ENCODE measurements at places on chromosomes 7 and 10.

DNA sequence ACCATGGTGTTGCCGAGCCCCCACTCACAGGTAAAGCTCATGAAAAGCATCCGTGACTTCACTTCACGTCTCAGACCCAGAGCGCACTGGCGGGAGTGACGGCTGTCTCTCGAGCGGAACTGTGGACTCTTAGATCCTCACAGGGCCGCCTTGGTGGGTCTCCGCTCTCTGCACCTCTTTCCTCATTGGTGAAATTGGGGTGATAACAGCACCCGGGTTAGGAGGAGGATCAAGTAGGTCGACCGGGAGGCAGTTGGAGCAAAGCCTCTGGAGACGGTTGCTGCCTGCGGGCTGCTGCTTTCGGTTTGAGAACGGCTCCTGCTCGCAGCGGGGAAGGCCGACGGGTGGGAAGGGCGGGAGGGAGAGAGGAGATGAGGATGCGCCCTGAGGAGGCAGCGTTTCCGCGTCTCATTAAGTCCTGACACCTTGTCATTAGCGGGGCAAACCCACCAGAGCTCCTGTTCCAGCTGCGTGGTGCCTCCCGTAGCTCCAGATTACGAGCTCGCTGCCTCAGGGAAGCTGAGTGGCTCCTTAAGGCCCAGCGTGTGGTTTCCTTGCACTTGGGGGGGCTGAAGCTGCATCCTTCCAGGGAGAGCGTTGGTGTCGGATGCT lies 51.9 kb upstream of the CFAP46 start:
- DNase-seq: no peak

GRCh38 chr7:40608321-40609075 lies 473.7 kb downstream of the SUGCT start:
- no peak for DNase-seq

DNA sequence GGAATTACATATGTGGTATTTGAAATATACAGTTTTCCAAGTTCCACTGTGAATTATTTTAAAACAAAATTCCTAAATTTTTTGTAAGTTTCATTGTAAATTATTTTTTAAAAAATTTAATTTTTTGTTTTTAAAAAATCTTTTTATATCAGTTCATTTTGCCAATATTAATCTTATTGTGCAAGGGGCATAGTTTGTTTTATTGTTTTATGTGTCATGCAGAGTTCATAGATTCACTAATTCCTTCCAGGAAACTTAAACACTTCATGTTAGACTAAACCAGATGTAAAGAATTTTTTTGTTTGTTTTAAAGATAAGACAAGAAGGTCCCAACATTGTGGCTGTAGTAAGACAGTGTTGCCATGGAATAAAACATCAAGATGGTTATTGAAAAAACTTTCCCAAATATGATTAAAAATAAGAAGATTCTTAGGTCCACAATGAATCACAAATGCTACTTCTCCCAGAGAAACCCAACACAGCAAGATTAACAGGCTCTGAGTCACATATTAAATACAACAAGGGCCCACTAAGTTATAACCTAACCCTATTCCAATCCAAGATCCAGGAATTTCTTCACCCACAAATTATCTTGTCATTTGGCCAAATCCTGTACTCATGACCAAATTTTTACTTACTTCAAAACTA lies 464.7 kb upstream of the IGFBP3 start:
- no peak for DNase-seq

DNA sequence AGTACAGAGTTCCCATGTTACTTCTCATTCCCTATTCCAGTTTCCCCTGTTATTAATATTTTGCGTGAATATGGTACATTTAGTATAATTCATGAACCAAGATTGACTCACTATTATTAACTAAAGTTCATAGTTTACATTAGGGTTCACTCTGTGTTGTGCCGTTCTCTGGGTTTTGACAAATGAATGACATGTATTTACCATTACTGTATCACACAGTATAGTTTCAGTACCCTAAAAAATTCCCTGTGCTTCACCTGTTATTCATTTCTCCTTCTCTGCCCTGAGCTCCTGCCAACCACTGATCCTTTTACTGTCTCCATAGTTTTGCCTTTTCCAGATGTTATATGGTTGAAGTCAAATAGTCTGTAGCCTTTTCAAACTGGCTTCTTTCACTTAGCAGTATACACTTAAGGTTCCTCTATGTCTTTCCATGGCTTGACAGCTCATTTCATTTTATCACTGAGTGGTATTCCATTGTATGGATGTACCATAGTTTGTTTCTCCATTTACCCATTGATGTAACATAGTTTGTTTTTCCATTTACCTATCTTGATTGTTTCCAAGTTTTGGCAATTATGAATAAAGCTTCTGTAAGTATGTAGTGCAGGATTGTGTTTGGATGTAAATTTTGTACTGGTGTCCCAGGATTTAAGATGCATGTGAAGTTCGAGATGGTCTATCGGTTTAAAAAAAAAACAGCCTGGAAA lies 58.8 kb downstream of the CDK14 start:
- DNase-seq: no peak

DNA sequence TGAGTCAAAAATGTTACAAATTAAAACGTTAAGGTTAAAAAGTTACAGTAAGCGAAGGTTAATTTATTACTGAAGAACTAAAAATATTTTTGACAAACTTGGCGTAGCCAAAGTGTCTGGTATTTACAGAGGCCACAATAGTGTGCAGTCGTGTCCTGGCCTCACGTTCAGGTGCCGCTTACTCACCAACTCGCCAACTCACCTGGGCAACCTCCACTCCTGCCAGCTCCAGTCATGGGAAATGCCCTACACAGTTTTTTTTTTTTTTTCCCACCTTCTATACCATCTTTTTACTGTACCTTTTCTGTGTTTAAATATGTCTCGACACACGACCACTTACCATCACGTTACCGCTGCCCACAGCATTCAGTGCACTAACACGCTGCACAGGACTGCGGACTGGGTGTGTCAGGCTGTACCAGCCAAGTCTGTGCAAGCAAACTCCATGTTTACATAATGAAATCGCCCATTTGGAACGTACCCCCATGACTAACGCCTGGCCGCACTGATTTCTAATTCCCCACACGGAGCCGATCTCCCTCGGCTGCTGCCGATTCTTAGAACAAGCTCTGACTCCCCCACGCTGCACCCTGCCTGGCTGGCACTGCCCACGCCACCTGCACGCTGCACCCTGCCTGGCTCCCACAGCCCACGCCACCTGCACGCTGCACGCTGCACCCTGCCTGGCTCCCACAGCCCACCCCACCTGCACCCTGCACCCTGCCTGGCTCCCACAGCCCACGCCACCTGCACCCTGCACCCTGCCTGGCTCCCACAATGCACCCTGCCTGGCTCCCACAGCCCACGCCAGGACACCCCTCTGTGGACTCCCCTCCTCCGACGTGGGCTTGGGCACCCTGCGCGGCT lies 203.1 kb downstream of the ZMYND11 start:
- no peak for DNase-seq

DNA sequence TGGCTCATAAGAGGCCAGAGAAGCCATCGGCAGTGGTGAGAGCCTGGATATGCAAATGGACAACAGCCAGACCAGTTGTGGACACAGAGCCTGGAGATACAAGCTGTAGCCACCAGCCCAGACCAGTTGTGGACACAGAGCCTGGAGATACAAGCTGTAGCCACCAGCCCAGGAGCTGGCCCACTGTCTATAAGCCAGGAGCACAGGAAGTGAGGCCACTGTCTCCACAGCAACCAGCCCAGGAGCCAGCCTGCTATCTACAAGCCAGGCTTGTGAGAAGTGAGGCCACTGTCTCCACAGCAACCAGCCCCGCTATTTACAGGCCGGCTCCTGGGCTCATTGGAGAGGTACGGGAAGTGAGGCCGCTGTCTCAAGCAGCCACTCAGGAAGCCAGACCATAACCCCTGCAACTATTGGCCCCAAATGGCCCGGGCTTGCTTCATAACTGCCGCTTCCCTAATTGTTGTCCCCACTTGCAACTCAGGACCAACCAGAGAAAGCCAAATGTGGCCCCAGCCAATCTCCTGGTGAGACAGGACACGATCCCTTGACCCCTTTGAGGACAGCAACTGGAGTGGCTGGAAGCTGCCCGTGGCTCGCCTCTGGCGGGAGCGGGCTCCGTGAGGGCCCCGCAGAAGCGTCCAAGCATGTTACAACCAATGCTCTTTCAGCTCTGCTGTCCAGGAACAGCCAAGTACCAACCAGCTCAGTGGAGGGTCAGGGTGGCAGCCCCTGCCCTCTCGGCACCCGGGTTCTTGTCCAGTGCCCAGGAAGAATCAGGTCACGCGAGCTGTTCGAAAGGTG lies 44.1 kb upstream of the CNPY1 start:
- peak; percentile 29 for DNase-seq

GRCh38 chr10:21831986-21832820 lies 171.3 kb downstream of the DNAJC1 start:
- DNase-seq: no peak

DNA sequence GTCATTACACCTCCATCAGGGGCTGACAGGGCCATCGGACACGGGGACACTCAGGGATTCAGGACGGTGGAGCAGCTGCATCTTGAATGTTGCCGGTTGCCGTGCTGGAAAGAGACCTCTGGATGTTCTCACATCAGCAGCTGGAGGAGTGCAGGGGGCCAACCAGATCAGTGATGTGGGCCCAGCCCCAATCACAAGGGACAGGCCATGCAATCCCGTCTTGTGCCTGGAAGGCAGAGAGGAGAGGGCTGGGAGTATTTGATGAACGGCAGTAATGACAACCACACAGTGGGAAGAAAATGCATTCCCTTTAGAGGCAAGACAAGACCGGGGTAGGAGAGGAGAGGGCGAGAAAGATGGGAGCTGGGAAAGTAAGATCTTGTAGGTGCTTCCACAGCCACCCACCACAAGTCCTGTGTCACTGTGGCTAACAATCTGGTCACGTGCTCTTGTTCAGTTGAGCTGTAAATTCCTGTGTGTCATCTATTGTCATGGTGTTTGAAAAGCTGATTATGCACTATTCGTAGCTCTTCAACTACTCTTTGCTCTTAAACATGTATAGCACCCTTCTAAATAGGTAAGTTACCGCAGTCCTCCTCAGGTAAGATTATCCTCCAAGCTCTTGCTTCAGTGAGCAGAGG lies 85.9 kb upstream of the LEP start:
- DNase-seq: no peak

DNA sequence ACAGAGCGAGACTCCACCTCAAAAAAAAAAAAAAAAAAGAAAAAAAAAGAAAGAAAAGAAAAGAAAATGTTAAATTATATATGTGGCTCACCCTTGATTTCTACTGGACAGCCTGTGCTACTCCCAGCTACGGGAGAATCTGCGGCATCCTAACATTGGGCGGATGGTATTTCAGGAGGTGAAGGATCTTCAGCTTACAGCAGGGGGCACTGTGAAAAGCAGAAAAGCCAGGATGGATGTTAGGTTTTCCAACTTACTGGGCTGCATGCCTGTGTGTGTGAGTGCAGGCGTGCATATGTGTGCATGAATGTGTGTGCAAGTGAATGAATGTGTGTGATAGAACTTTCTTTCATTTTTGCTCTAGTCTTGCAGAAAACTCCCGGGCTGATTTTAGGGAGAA lies 1066.5 kb downstream of the TYW1 start:
- DNase-seq: peak; percentile 49

DNA sequence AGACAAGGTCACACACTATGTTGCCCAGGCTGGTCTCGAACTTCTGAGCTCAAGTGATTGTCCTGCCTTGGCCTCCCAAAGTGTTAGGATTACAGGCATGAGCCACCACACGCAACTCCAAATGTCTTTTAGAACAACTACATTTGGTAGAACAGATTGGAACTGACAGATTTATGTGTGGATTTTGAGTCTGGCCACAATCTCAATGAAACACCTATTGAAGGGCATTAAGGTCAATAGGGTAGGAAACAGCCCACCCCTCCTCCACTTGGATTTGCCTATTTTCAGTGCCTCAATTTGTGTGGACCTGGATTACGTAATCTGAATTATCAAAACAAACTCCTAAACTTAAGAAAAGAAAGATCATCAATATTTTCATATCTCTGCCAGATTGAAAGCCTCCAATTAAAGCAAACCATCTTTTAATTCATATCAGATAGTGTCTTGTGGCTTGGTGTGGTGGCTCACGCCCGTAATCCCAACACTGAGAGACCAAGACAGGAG lies 15.5 kb upstream of the CYP51A1 start:
- DNase-seq: no peak

- no peak for DNase-seq
Observed at GRCh38 chr7:50426280-50427045, 23.7 kb downstream of the FIGNL1 start.

- DNase-seq: no peak
Observed at GRCh38 chr10:118922226-118922625, 107.3 kb upstream of the NANOS1 start.
